ENCODE measurements at places on chromosomes 11 and 22.

GRCh38 chr22:49546811-49547585 is 280.7 kb downstream of the BRD1 start:
- DNase-seq = no peak

DNA sequence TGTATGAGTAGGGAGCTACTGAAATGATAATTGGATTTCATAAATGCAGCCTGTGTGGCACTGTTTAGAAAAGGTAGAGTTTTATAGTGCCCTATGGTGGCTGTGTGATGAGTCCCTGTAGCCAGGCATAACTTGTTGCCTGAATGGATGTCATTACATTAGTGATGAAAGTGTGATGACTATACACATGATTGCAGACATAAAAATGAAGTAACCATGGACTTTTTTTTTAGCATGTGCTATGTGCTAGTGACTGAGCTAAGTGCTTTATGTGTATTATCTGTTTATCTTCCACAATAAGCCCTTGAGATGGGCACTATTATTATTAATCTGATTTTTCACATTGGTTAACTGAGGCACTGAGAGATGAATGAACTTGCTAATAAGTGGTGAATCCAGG is 13.5 kb upstream of the GRAMD1B start:
- no peak for DNase-seq

DNA sequence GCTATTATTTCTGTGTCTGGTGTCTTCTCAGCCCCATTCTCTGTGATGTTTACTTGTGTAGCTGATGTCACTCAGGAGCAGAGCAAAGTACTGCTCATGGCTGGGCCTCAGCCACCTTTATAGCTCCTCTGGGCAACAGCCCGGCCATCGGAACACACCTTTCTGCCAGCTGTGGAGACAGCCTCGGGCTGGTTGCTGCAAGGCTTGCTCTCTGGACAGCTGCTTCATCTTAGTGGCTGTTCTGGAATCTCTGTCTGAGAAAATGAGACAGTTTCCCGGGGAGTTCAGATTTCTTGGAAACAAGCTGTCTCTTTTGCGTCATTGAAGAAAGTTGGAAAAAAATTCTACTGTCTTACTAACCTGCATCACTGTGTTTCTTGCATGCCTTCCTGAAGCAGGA is 20.0 kb downstream of the THY1 start:
- DNase-seq = no peak

GRCh38 chr22:22478470-22478869 is 30.1 kb downstream of the ZNF280B start:
- no peak for DNase-seq

DNA sequence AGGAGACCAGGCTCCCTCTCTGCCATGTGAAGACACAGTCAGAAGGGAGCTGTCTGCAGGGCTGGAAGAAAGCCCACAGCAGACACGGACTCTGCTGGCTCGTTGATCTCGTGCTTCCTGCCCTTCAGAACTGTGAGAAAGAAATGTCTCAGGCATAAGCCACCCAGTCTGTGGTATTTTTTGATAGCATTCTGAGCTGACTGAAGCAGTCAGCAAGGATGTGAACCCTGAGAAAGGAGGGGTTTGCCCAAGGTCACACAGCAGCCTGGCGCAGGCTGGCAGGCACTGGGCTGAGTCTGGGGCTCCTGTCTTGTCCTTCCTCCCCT is 255.1 kb upstream of the B3GAT1 start:
- no peak for DNase-seq

- DNase-seq = no peak
Measured at GRCh38 chr11:77086521-77087472, 15.8 kb upstream of the OMP start.

DNA sequence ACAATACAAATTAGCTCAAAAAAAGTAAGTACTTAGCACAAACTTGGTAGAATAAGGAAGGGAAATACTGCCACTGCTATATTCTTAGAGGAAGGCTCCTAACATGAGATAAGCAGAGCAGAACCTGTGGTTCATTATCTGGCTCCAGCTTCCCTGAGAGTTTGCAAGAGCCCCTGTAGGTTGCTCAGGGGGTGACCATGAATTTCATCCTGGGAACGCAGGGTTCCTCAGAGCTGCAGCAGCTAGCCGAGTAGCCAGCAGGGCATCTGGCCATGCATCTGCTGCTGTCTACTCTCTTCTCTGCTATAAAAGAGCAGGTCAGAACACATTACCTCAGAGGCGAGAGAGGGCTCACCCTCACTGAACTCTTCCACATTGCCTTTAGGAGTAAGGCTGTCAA is 67.3 kb downstream of the TRPC6 start:
- no peak for DNase-seq

GRCh38 chr11:94694309-94695060 is 73.7 kb upstream of the AMOTL1 start:
- DNase-seq = no peak

GRCh38 chr11:8610532-8611116 is 16.6 kb upstream of the STK33 start:
- no peak for DNase-seq

DNA sequence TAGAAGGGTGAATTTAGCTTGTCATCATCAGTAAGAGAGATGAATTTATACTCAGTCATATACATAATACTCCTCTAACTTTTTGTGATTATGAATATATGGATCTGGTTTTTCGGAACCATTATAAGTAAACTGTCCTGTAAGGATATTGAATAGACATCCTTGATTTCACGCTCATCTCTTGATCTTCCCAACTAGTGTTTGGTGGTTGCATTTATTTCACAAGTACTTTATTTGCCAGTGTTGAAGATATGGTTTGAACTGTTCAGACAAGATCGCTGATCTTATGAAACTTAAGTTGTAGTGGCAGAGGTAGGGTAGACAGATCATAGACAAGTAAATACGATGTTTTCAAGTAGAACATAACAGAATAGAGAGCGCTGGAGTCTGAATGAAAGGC is 3.0 kb downstream of the FBXO7 start:
- no peak for DNase-seq

DNA sequence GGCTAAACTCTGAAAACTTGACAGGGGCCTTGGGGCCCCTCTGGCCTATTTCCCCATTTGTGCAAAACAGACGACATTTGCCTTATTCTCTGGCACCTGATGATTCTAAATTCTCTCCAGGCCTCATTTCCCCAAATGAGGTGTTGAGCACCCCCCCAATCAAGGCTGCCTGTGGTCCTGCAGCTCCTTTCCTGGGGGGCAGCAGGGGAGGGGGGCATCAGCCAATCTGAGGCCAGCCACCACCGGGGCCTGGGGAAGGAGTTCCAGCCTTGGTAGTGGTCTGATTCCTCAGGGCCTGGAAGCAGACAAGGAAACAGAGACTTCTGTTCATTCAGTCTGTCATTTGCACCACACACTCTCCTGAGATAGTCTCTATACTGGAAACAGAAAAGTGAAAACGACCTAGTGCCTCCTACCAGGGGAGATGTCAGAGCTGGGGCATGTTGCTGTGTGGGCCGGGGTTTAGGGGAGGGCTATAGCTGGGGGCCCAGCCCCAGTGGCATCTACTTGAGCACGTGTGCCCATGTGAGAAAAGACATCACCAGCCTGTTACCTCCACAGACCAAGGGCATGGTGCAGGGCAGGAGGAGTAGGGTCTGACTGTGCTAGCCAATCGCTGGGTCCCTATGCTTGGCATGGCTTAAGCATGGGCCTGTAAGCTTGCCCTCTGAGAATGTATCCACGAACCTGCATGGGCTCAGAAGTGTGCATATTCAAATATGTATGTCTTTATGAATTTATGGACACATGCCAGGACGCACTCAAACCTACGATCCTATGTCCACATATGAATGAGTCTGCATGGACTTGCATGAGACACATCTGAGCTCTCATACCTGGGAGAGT is 1.8 kb upstream of the TPBGL start:
- no peak for DNase-seq

- DNase-seq = no peak
Measured at GRCh38 chr11:75352588-75353206, 1.2 kb upstream of the ARRB1 start.
